ENCODE measurements at places on chromosomes 7 and 10.

GRCh38 chr7:16114633-16115032, 306.7 kb downstream of the CRPPA start:
- DNase-seq, result peak; percentile 40

DNA sequence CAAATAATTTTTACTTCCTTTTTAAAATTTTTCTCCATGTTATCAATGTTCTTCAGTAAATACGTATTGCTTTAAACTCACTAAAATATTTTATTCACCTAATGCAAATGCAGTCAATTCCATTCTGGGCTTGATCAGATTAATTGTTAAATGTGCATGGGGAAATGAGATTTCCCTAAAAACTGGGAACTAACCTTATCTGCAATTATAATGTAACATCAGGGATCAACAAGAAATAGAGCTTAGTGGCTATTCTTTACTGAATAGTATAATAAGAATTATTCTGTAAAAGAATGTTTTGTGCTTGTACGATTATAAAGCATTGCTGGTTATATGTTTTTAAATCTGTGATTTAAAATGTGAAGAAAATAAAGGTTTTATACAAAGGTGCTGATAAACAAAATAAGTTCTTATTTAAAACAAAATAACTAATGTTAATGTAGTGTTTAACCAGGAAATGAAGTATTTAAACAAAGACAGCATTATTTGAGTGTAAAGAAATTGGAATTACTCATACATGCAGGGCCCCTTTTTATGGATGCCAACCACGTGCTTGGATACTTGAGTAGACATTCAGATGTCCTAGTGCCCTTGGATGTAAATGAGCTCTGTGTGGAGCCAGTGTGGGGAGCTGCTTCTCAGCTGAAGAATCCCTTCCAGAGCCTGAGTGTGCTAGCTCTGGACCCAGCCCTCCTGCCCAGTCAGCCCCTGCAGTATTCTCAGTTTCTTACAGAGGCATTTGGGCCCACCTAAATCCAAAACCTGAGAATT, 84.2 kb downstream of the REEP3 start:
- no peak for DNase-seq

- DNase-seq, result no peak
These were observed 368.2 kb downstream of the CCSER2 start for GRCh38 chr10:84696610-84697009.

DNA sequence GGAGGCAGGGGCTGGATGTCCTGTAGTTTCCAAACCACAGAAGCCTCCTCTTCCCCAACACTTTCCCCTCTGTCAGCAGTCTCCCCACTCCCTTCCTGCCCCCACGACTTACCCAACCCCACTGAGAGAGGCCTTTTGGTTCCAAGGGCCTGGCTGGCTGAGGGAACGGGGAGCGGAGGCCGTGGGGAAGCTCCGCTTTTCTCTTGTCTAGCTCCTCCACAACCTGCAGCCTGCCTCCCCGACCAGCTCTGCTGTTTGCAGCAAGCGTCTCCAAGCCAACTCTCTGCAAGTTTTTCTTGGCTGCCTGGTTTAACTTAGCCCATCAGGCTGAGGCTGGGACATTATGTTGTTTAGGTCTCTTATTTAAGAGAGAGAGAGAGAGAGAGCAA, 126.8 kb downstream of the NEURL1 start:
- DNase-seq, result no peak

DNA sequence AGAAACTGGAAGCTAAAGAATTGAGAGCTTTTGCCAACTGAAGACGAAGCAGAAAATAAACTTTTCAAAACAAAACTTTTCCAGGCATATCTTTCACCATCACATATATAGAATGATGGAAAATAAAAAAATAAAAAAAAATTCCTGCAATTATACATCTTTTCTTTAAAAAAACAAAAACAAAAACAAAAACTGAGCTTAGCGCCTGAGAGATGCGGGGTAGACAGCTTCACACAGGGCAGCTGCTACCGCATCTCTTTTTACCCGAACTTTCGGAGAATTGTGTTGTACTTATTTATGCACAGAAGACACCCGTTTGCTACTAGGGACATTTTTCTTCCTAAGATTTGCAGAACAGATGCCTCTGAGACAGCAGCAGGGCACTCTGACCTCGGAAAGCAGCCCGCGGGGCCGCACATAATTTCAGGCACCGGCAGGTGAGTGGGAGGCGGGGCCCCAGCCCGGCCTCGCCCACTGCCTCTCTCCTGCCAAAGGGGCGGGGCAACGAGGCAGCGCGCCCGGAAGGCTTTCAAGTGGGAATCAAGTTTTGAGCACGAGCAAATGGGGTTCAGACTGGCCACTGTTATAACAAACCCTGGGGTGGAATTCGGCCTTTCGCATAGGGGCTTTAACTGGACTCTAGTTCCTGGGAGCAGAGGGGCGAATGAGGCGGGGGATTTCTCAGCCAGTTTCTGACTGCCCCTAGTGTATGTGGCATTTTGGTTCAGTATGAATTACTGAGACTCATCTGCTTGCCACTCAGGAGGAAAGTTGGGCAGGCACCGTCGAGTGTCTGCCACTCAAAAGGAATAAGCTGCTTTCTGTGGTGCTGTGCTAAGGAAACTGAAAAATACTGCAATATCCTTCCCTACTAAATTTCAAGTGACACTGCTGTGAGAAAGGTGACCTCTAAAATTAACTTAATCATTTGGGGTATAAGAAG, 18.5 kb upstream of the FAM133B start:
- DNase-seq, result peak; percentile 5

DNA sequence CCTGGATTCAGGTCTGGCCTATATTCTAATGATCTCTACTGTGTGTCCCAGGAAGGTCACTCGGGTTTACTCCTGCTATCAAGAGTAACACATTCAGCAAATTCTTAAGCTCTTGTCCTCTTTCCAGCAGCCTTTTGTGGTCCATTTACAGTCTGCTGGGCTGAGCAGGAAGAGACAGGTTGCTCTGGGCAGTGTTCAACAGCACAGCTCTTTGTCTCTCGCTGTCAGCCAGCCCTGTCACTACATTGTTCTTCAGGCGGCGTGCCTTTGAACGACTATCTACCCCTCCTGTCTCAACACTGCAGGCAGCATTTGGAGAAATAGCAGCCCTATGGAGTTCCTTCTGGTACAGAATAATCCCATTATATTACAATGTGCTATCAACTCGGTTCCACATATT, 192.2 kb upstream of the TBX20 start:
- no peak for DNase-seq

DNA sequence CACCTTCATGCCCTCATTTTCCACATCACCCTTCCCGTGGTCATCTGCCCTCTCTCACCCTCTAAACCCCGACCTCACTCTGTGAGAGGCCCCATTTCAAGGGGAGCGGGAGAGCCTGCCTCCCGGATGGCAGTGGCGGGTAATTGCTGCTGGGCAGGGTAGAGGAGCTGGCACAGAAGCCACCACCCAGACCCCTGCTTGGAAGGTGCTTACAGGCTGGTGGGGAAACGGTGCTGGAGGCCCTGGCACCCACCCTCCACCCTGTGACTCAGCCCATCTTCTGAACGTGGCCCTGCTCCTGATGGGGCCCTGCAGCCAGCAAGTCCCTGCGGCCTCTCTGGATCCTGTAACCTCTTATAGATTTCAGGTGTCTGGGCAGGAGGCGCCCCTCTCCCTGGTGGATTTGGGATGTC, 10.6 kb upstream of the PWWP2B start:
- no peak for DNase-seq
